Fibroblast of skin of left biceps (primary cell): ENCODE measurements at places on chromosomes 2 and 18.

DNA sequence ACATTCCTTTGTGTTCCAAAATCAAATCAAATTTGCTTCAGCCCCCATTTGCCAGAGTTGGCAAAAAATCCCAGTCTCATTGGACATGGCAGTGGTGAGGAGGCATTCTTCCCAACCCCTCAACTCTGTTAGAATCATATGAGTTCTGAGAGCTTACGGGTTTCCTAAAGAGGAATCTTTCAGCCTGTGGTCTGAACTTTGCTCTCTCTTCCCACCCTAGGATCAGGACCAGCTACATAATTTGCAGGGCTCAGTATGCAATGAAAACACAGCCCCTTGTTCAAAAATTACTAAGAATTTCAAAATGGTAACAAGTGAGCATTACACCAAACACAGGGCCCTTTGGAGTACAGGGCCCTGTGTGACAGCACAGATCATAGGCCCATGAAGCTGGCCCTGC, 47.1 kb upstream of the RMND5A start:
- no peak for DNase-seq

- DNase-seq, result no peak
These were observed 18.4 kb downstream of the PREPL start for GRCh38 chr2:44342854-44343253.

- no peak for DNase-seq
These were observed 9.9 kb upstream of the GAREM1 start for GRCh38 chr18:32480581-32480980.

DNA sequence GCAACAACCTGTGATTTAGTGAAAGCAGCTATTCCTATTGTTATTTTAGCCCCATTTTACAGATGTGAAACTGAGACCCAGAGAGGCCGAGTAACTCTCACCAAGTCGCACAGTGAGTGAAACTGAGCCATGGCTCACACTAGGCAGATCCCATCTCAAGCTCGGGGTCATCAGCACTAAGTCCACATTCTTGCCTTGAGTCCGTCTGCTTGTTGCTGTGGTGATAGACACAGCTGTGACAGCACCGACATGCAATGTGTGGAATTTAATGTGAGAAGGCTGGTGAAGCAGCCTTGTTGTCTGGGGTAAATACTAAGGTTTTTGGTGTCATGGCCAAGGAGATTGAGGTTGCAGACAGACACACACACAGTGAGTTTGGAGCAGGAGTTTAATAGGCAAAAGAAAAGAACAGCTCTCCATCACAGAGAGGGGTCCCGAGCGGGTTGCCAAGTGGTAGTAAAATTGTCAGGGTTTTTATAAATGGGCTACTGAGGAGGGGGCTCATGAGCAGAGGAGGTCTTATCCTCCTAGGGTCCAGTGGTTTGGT, 40.2 kb upstream of the GMCL1 start:
- peak; percentile 52 for DNase-seq

DNA sequence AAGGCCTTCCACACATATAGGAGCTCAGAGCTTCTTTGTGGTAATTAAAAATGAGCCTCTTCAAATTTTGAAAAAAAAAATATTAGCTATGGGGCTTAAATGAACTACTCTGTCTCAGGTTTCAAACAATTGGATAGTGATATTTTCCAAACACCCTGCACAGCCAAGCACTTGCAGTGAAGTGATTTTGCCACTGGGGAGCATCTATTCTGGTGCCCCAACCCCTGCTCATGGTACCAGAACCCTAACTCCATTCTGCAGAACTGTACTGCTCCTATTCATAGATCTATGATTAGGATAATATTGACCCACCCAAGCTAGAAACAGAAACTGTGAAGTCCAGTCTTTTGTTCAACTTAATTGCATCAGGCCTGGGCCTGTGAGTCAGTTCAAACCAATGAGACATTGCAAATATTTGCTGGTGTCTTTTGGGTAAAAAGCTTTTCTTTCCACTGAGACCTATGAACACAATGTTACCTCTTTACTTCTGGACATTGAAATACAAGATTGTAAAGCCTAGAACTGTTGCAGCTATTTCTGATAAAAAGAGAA, 324.0 kb downstream of the GALNT13 start:
- no peak for DNase-seq

DNA sequence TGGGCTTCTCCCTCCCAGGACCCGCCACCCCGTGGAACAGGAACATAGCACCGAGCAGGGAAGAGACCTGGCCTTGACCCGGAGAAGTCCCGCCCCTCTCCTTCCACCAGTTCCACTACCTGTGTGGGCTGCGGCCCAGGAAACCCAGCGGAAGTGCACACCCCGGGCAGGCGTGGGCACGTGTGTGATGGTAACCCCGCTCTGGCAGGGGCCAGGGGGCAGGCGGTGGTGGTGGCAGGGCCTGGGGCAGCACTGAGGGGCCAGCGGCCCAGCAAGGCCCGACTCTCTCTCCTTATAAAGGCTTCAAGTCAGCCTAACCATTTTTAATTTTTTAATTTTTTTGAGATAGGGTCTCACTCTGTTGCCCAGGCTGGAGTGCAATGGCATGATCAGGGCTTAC, 129.0 kb upstream of the FAM98A start:
- no peak for DNase-seq

DNA sequence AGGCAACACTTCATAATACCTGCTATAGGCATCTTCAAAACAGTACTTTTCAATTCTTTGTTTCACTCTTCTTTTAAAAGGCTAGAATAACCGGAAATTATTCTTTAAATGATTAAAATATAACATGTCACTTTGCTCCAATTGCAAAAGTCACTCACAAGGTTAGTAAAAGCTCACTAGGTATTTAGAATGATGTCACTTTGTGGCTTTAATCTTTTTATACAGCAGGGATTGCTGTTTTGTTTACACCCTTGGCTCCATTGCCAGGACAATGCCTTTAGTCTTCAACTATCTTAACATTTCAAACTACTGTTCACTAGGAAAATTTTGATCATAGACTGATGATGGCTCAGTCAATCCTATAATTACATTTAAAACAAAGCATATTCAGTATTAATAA, 157.1 kb downstream of the BAZ2B start:
- DNase-seq, result no peak

GRCh38 chr18:22149710-22150109, 19.7 kb upstream of the GATA6 start:
- DNase-seq, result no peak

DNA sequence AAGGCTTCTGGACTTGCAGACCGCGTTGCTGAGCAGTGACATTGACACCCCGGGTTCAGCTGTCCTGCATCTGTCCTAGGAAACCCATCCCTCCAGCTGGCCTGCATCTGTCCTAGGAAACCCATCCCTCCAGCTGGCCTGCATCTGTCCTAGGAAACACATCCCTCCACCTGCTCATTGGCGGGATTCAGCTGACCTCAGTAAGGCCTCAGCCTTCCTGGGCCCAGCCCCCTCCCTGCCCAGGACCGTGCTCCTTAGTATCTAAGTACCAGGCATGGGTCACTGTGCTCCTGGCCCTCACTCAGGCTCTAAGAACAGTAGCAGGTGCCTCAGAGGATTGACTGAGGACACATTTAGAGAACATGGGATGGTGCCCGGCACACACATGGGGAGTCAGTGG, 1.2 kb downstream of the MLPH start:
- no peak for DNase-seq

- no peak for DNase-seq
These were observed 242.2 kb downstream of the FIGN start for GRCh38 chr2:163493359-163494298.

GRCh38 chr2:203097735-203098134, 83.1 kb downstream of the NBEAL1 start:
- DNase-seq, result no peak

GRCh38 chr2:108304975-108305374, 16.3 kb downstream of the SULT1C2 start:
- DNase-seq, result no peak

DNA sequence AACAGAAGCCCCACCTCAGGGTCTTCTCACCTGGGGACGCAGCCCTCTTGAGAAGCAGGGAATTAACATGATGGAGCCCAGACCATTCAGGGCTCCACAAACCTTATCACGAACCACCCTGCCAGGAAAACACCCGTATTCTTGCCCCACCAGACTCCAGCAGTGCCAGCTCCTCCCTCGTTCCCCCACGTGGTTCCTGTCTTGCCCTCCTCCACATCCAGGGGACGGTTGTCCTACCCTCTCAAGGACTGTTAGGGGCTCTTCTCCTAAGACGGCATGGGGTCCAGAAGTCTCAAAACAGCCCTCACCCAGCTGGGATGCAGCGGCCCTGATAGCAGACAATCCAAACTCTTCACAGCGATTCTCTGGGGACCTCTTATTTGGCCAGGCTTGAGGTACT, 372.2 kb upstream of the HS6ST1 start:
- no peak for DNase-seq

DNA sequence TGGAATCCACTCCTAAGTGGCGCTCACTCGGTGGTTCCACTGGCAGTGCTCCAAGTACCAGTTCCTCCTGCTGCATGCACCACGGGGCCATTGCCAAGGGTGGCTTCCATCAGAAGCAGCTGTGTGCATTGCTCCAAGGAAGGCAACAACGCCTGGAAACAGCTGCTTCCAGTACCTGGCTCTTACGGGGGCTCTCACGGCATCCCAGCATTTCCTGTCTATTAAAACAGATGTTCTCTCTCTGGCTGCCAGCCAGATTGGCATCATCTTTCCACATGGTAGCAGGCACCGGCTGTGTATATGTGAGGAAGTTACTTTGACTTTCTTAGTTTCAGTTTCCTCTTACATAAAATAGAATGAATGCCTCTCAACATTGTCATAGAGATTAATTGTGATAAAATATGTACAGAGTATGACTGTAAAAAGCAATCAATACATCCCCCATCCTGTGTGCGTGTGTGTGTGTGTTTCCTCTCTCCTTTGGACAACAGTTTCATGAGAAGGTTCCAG, 84.9 kb downstream of the CMPK2 start:
- peak; percentile 49 for DNase-seq

DNA sequence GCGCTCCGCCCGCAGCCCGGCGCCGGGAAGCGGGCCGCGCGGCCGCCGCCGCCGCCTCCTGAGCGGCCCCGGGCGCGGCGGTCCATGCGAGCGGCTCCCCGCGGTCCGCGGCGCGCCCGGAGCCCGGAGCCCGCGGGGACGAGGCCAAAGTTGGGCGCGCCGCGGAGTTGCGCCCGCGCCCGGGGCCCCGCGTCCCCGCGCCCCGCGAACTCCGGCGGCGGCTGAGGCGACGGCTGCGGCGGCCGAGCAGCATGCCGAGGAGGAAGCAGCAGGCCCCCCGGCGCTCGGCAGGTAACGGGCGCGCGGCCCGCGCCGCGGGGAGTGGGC, 992 bp downstream of the TSHZ1 start:
- DNase-seq, result no peak

- no peak for DNase-seq
These were observed 59.7 kb upstream of the PMAIP1 start for GRCh38 chr18:59839931-59840685.

DNA sequence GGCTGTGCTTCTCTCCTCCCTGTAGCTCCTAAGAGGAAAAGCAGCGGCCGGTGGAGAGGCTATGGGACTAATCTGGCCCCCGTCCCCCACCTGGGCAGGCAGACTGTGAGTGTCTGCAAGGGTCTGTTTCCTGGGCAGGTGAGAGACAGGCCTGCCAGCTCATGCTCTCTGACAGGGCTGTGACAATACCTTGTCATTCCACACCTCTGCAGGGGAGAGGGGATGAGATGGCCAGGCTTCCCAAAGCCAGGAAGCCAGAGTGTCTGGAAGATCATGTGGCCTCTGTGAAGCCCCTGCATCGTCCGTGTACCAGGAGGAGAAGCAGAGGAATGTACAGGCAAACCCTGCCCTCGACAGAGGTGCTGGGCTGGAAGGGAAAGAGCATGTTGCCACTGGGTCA, 142.5 kb upstream of the GATA6 start:
- no peak for DNase-seq

- DNase-seq, result no peak
These were observed 219.7 kb upstream of the HS6ST1 start for GRCh38 chr2:128538396-128538795.

- no peak for DNase-seq
These were observed 220.6 kb downstream of the SRBD1 start for GRCh38 chr2:45390441-45390840.

DNA sequence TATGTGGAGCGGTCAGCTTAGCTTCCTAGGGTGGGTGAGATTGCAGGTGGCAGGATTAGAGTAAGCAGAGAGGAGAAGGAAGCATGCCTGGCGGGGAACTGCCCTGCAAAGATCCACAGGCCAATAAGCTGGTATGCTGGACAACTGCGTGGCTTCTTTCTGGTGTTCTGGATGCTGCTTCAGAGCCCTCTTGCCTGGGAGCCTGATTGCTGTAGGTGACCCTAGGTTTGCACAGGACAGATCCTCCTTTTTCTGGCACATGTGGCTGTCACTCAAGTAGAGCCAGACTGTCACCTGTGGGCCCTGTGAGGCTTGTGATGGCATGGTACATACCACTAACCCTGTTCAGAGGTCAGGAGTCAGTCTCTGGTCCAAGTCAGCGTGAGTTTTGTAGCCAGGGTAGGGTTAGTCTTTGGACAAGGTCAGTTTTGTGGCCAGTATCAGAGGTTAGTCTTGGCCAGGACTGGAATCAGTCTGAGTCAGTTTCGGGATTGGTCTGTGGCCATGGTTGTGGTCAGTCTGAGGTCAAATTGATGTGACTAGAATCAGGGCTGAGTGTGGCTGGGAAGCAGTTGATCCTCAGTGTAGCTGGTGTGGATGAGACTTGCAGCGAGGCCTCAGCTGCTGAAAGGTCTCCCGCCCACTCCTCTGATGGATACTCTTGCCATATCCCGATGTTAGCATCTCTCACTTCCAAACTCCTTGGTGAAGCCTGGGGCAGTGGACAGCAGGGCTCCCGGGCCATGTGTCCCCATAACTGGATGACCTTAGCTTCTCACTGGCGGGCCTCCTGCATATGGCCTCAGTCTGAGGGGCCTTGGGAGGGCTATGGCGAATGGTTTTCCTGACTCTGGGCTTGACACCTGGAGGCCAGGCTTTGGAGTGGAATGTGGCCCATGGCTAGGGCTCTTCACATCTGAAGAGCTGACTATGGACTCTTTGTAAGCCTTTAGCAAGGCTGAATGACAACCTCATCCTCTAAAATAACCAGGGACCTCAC, 260.5 kb downstream of the DYSF start:
- DNase-seq, result no peak

DNA sequence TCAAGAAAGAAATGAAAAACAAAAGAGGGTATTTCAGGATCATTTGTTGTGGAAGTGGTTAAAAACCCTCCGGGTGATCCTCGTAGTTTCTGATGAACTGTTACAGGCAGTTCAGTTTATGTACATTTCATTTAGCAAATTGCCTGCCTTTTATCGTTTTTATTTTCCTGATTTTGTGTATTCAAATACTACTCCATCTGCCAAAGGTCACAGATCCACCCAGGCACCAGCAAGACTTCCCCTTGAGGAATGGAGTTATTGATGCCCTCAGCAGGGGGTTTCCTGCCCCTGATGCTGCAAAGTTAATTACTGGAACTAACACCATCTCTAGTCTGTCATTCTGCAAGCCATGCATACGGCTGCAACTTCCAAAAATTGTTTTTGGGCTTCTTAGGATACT, 641.9 kb downstream of the SLC4A3 start:
- DNase-seq, result no peak

GRCh38 chr18:55487997-55488396, 100.0 kb downstream of the TCF4 start:
- no peak for DNase-seq
